ENCODE measurements at places on chromosomes 1 and 21. TPM values are rescaled to one million over a fixed set of nuclear protein-coding genes. Genes with fewer than 3 reads are reported as not detected.

Gene HFM1
- 32.1 TPM for total RNA-seq

Gene RGS8
- 160 TPM for total RNA-seq

Gene CLDN17
- not detected for total RNA-seq

Gene MYOG
- total RNA-seq: 19.8 TPM

Gene THEM5
- not detected for total RNA-seq

Gene TCHH
- total RNA-seq: 0.66 TPM

Gene TAS1R3
- 0.77 TPM for total RNA-seq

Gene CLCNKB
- 0.55 TPM for total RNA-seq

Gene CCNL2
- 314 TPM for total RNA-seq

Gene FAM110D
- total RNA-seq: 0.60 TPM

Gene SH2D5
- 0.49 TPM for total RNA-seq

Gene DBT
- total RNA-seq: 11.8 TPM

Gene FAM177B
- total RNA-seq: 0.82 TPM

Gene CR1
- 2.2 TPM for total RNA-seq

Gene OPRD1
- total RNA-seq: 5.2 TPM

Gene CELA3B
- total RNA-seq: not detected

Gene HMCN1
- 20.4 TPM for total RNA-seq

Gene LCE1A
- total RNA-seq: not detected

Gene KRTAP7-1
- total RNA-seq: not detected

Gene NBPF4
- total RNA-seq: not detected

Gene OR2T3
- total RNA-seq: not detected

Gene LMX1A
- total RNA-seq: 9.6 TPM

Gene ANGPTL3
- total RNA-seq: 0.33 TPM

Gene RNF11
- total RNA-seq: 121 TPM

Gene CLCA4
- not detected for total RNA-seq

All from camera-type eye (tissue), 1 donor.